ENCODE measurements at places on chromosomes 11 and 22. TPM values are rescaled to one million over a fixed set of nuclear protein-coding genes. Genes with fewer than 3 reads are reported as not detected.

DNA sequence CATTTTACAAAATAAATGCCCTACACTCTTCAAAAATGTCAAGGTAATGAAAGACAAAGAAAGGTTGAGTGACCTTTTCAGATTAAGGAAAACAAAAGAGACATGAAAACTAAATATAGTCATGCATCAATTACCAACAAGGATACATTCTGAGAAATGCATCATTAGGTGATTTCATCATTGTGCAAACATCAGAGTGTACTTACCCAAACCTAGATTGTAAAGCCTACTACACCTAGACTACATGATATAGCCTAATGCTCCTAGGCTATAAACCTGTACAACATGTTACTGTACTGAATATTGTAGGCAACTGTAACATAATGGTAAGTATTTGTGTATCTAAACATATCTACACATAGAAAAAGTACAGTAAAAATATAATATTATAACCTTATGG is 26.7 kb downstream of the INTS4 start:
- DNase-seq = no peak

DNA sequence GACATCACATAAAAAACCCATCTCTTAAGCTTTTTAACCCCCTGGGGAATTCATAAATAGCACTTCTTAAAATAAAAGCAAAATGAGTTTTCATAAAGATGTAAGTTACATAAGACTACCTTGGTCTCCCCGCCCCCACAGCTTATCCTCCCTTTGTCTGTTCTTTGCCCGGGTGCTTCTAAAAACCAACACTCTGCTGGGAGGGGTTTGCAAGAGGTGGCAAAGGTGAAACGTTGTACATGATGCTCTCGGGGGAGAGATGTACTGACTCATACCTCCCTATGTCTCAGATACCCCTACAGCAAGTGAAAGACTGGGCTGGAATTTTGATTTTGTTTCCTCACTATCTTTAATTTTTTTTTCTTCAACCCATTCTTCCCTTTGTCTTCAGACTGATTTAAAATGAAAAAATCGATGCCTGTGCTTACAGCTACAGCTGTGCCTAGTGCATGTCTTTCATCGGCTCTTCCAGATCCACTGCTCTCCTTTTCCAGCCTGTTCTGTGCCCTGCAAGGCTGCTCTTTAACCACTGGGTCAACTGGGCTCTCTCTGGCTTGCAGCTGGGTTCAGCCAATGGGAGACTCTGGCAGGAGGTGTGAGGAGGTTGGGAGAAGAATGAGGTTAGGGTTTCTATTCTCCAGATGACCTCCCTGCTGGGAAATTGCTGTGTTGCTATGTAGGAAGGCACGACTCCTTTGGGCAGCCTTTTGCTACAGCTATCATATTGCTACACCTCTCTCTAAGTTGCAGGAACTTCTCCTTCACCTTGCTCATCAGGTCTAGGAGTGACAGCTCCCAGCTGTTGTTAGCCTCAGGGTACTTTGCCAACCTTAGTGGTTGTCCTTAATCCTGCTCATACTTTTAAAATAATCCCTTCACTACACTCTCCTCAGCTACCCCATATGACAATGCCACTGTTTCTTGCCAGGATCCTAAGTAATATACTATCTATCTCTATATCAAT is 266.5 kb downstream of the TENM4 start:
- no peak for DNase-seq

GRCh38 chr22:31091106-31091975 is 10.2 kb downstream of the SMTN start:
- DNase-seq = no peak

GRCh38 chr11:22884217-22884616 is 23.9 kb upstream of the CCDC179 start:
- no peak for DNase-seq

GRCh38 chr11:73217131-73217809 is 811 bp upstream of the P2RY2 start:
- DNase-seq = no peak

DNA sequence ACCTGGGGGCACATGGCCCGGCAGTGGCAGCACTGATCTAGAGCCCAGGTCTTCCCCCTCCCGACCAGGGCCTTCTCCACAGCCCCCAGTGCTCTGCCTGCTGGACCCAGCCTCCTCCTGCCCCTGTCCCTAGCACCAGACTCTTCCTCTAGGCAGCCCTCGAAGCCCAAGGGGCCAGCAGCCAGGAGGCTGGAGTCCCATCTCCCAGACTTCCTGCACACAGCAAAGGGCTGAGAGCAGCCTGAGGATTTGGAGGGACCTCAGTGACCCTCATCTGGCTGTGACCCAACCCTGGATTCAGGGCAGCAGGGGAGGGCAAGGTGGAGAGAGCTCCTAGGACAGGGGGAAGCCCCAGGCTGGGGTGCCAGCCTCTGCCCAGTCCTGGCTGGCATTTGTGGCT is 3.0 kb downstream of the RHOD start:
- DNase-seq = no peak

GRCh38 chr11:121671283-121672168 is 218.8 kb upstream of the SORL1-AS1 start:
- no peak for DNase-seq

DNA sequence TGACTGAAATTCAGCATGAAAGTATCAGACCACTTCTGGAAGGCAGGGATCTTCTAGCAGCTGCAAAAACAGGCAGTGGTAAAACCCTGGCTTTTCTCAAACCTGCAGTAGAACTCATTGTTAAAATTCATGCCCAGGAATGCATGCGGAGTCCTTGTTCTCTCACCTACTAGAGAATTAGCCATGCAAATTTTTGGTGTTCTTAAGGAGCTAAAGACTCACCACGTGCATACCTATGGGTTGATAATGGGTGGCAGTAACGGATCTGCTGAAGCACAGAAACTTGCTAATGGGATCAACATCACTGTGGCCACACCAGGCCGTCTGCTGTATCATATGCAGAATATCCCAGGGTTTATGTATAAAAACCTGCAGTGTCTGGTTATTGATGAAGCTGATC is 19.1 kb downstream of the ZBTB44 start:
- DNase-seq = no peak

The ETS1 gene
- total RNA-seq = 410 TPM

The EFCAB6 gene
- total RNA-seq = 0.56 TPM

DNA sequence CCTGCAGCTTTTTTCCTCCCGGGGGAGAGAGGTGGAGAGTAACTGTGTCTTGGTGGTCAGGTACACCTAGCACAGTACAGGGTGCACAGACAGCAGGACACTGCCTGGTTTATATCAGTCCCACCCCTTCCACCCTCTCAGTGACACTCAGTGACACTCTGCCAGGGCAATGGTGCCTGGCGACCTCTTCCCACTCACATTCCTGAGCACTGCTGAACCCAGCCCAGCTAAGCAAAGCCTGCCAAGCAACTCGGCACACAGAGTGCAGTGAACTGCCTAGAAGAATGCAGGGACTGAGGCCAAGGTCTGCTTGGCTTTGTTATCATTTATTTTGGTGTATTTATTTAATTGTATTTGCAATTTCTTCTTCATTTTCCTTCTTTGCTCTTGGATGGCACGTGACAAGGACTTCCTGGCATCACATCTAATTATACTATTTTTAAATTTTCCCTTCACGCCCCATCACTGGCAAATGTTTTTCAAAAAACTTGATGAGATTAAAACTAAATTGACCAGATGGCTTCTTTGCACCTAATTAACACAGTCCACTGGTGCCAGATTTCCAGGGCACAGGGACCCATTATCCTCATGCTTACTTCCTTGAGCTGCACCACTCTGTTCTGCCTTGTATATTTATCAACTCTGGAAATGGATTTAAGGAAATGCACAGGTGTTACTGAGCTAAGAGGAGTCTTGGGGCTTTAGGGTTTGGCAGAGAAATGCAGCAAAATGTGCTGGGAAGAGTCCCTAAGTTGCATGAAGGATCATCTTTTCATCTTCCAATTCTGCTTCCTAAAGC is 205.6 kb downstream of the ADAMTS15 start:
- DNase-seq = no peak

DNA sequence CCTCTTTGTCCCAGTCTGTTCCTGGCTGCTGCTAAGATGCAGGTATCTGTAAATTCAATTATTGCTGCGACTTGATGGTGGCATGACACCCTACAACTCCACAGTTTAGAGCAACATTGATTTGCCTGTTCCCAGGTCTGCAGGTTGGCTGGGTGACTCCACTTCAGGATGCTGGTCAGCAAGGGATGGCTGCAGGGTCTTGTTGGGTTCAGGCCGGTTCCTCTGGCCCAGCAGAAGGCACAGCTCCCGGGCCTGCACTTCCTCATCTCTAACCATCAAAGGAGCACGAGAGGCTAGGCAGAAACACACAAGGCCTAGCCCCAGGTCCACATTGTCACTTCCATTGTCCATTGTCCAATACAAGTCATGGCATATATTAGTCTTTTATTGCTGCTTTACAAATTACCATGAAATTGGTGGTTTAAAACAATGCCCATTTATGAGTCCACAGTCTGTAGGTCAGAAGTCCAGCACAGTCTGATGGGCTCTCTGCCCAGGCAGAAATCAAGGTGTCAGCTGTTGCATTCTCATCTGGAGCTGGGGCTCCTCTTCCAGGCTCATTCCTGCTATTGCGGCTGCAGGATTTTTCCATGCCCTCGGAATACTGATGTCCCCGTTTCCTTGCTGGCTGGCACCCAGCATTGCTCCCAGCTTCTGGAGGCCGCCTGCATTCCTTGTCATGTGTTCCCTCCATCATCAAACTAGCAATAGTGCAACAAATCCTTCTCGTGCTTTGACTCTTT is 96.6 kb upstream of the LMO1 start:
- no peak for DNase-seq
